Activated naive CD4-positive, alpha-beta T cell treated with anti-CD3 and anti-CD28 coated beads, Interleukin-2, amount 50 U/mL, for 72 hours (primary cell): ENCODE measurements at places on chromosomes 4 and X. TPM values are rescaled to one million over a fixed set of nuclear protein-coding genes. Genes with fewer than 3 reads are reported as not detected.

Gene ARMCX4
- total RNA-seq = 7.2 TPM

Gene FATE1
- total RNA-seq = not detected

Gene PAGE4
- total RNA-seq = not detected

Gene TMEM150C
- not detected for total RNA-seq

Gene TRAM1L1
- total RNA-seq = not detected

Gene MAGED4
- not detected for total RNA-seq

Gene SPACA5B
- not detected for total RNA-seq

Gene PCDH7
- not detected for total RNA-seq

Gene WAS
- total RNA-seq = 93.0 TPM

Gene SLITRK4
- not detected for total RNA-seq

Gene CCDC158
- not detected for total RNA-seq

Gene CISD2
- total RNA-seq = 32.2 TPM

Gene PCDH10
- total RNA-seq = not detected

Gene TSPYL2
- 49.6 TPM for total RNA-seq

Gene TRPC3
- total RNA-seq = 2.3 TPM

Gene FTSJ1
- 76.6 TPM for total RNA-seq

Gene ASB12
- not detected for total RNA-seq

Gene YY2
- total RNA-seq = 0.54 TPM

Gene GLOD5
- total RNA-seq = not detected

Gene COX7B
- 269 TPM for total RNA-seq

Gene MAGEA2B
- total RNA-seq = not detected

Gene PASD1
- total RNA-seq = not detected

Gene IL2
- 110 TPM for total RNA-seq

Gene GPR82
- not detected for total RNA-seq

Gene GALNTL6
- not detected for total RNA-seq

Gene MAOA
- 0.66 TPM for total RNA-seq

Gene DNAAF6
- total RNA-seq = not detected

Gene ADH1C
- not detected for total RNA-seq

Gene SPANXD
- not detected for total RNA-seq

Gene ASB9
- 2.5 TPM for total RNA-seq

Gene HAUS3
- 24.9 TPM for total RNA-seq

Gene DMRTC1B
- total RNA-seq = 0.21 TPM
